ENCODE measurements at places on chromosomes 1 and 21. TPM values are rescaled to one million over a fixed set of nuclear protein-coding genes. Genes with fewer than 3 reads are reported as not detected.
A peak's percentile ranks its signal among the peaks of the same experiment; 100 is the strongest.

- DNase-seq: no peak
Measured at GRCh38 chr1:207789792-207790787, 38.2 kb downstream of the CD46 start.

GRCh38 chr1:231964241-231964640 is 337.7 kb downstream of the DISC1 start:
- no peak for DNase-seq

DNA sequence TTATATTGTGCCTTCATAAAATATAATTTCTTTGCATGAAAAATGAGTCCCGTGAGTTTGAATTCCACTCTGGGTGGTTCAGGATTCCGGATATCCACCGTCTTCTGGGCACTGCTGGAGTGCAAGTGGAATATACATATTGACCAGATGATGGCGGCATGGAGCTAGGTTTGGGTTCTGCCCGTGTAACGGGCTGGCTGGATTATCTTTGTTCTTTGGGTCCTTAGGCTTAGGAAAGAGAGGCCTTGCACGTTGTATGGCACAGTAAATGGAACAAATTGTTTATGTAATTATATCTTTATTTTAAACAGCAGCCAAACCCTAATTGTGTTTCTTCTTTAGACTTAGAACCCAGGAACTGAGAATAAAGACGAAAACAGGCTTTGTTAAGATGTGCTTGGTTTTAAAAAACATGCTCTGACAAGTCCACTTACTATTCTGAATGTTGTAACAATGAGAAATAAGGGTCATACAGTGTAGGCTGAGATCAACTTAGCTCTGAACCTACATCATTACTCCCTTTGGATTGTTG is 13.5 kb upstream of the ACBD6 start:
- DNase-seq: peak; percentile 93

- DNase-seq: no peak
Measured at GRCh38 chr21:31644643-31645042, 14.8 kb upstream of the SOD1 start.

DNA sequence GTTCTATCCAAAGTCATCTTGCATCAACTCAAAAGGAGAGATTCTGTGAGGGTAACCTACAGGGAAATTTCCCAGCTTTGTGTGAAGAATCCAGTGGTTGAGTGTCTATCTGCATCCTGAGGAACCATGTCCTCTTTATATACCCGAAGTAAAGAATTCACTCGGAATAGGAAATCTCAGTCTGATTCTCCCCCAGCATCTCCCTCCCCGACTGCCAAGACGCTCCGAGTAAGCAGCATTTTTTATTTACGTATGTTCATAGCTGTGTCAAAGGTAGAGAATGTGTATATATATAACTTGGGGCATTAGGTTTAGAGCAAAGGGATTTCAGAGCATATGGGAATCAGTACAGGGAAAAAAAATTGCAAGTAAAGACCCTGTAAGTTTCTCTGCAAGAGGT is 170.2 kb downstream of the SYT2 start:
- peak; percentile 18 for DNase-seq

Gene KCNA3
- under 0.01 TPM for total RNA-seq

Gene C1QC
- not detected for total RNA-seq

Gene NTMT2
- not detected for total RNA-seq
